ENCODE measurements at places on chromosomes 3 and 15. TPM values are rescaled to one million over a fixed set of nuclear protein-coding genes. Genes with fewer than 3 reads are reported as not detected.

- no peak for DNase-seq
- no peak overlapping the region for H3K27ac ChIP-seq
- H3K27me3 ChIP-seq: no peaks in the 10 kb centered on the region
- H3K4me1 ChIP-seq: no peaks in the 10 kb centered on the region
These were observed 65.7 kb upstream of the RGMA start for GRCh38 chr15:93154666-93155065.

GRCh38 chr3:171054921-171055320 lies 28.4 kb upstream of the SLC2A2 start:
- no peak overlapping the region for H3K4me3 ChIP-seq
- DNase-seq: no peak
- H3K27me3 ChIP-seq: no peaks in the 10 kb centered on the region
- H3K27ac ChIP-seq: no peak overlapping the region
- H3K4me1 ChIP-seq: no peaks in the 10 kb centered on the region

DNA sequence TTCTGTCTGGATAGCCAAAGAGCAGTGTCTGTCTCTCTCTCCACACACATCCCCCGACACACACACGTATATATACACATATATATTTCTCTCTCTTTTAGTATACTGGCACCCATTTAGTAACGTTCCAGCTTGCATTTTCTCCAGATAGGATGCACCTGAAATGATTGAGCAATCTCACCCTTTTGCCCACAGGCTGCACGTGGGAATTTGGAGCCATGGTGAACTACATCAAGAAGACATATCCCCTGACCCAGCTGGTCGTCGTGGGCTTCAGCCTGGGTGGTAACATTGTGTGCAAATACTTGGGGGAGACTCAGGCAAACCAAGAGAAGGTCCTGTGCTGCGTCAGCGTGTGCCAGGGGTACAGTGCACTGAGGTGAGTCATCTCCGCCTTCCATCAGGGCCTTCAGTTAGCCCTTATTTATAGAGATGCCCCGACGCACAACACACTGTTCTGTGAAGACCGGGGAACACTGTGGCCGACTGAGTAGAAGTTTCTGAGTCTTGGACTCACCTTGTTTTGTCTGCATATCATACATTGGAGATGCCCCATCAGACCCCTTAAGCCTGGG lies 45.7 kb downstream of the RLBP1 start:
- DNase-seq: no peak
- no peak overlapping the region for H3K27ac ChIP-seq
- H3K27me3 ChIP-seq: no peaks in the 10 kb centered on the region
- no peak overlapping the region for H3K4me3 ChIP-seq
- no peaks in the 10 kb centered on the region for H3K4me1 ChIP-seq

Gene STRA6
- total RNA-seq: not detected

Gene IL20RB
- total RNA-seq: 1.1 TPM
